ENCODE measurements at places on chromosomes 2 and 18.
A peak's percentile ranks its signal among the peaks of the same experiment; 100 is the strongest.

DNA sequence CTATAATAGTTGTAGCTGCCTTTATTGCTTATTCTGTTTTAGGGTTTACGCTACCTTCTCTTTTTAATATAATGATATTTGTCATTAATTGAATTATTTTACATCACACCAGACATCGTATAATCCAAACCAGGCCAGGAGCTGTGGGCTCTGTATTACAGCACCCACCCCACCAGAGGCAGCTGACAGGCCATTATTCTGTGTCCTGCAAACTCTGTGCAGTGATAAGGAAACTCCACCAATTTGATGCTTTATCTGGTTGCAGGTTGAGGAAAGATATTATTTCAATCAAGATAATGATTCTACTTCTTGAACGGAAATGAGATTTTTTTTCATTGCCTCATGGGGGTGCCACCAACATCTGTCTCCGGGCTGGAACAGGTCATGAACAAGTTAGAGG is 227.3 kb downstream of the ZBTB7C start:
- no peak for DNase-seq

DNA sequence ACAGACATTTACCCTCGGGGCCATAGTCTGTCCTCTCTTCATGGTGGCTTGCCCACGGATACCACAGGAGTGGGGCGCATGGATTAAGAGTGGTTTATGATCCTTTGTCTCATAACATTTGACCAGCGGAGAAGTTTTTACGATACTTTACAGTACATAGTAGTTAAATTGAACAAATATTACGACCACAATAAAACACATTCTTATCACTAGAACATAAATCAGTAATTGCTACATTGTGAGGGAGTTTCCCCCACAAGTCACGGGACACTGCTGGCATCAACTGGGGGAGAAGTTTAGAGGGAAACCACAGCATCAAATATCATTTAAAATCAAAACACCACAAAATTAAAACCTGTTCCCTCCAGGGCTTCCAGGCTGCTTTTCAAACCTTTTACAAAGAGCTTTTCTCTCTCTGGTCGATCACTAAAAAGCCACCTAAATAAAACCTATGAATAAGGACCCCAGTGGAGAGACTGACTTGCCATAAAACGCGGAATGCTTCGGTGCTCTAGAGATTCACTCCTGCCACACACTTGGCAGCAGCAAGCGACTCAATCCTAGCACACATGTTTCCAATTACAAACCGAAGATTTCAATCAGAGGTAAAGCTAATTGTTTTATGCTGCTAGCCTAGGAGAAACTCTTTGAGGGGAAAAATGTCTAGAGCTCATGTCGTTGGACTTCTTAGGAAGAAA is 173.7 kb upstream of the HNRNPA3 start:
- DNase-seq, result no peak

DNA sequence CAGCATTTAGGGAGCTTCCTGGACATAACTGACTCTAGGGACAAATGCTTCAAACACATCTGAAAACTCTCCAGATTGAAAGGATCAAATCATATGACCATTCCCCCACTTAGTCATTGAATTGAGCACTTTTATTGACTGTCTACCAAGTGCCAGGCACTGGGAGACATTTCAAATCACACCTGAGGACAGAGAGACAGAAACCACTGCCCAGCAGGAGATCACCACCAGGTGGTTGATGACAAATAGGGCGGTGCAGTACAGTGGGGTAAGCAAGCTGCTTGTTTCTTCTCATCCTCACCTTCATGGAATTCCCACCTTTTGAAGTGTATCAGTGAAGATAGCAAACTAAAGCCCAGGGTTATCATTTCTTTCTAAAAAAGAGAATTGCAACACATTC is 19.0 kb upstream of the CXCR4 start:
- no peak for DNase-seq

DNA sequence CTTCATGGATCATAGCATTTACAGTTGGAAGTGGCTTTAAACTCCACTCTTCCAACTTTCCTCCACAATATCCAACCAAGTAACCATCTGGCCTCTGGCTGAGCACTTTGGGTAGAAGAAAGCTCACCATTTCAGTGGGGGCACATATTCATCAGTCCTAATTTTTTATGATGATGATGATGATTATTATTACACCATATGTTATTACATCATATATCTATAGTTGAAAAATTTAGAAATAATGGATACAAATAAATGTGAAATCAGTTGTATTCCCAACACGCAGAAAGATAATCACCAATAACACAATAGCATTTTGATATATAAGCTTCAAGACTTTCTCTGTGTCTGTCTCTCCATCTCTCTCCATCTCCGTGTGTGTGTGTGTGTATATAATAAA is 26.6 kb upstream of the ZCCHC2 start:
- DNase-seq, result no peak

DNA sequence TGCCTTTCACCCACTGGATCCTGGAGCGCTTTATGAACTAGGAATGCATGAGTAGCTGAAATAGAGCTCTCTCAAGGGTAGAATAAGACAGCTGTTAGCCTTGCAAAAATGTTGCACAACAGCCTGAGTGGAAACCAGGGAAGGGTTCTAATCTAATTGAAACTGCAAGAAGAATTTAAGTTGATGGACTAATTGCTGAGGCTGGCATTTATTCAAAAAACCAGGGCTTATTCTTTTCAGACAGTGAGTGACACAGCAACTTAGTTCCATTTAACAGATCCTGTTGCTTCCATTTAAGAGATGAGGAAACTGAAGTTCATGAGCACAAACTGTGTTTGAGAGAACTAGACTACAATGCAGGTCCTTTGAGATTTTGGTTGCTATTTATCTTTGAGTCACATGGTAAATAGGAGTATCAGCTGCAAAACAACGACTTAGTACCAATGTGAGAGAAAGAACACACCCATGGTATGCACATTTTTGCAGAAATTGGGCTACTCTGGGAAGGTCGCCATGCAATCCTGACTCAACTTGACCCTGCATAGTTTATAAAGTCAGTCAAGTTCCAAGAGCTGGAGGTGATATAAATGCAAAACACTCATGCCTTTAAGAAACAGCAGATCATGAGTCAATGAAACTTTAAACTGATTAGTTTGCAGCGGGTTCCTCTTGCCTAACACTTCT is 76.4 kb upstream of the PARD3B start:
- DNase-seq, result peak; percentile 85

GRCh38 chr2:127254386-127254981 is 34.4 kb upstream of the CYP27C1 start:
- no peak for DNase-seq

Measured in AG09309 (cell line).